ENCODE measurements at places on chromosomes 2 and 18. TPM values are rescaled to one million over a fixed set of nuclear protein-coding genes. Genes with fewer than 3 reads are reported as not detected.

LRRTM4 gene
- not detected for total RNA-seq

DPYSL5 gene
- not detected for total RNA-seq

RAD51AP2 gene
- not detected for total RNA-seq

ACTR3 gene
- 497 TPM for total RNA-seq

QPCT gene
- 0.70 TPM for total RNA-seq

GALR1 gene
- total RNA-seq = not detected

ANKRD23 gene
- total RNA-seq = 4.4 TPM

SP9 gene
- not detected for total RNA-seq

ALPI gene
- not detected for total RNA-seq

APOB gene
- not detected for total RNA-seq

MYO3B gene
- 3.8 TPM for total RNA-seq

LYG2 gene
- total RNA-seq = not detected

TMEM37 gene
- total RNA-seq = not detected

FKBP1B gene
- total RNA-seq = 4.2 TPM

KIF5C gene
- total RNA-seq = 23.9 TPM
